Vagina (tissue), 2 donors: ENCODE measurements at places on chromosomes 16 and 17.

DNA sequence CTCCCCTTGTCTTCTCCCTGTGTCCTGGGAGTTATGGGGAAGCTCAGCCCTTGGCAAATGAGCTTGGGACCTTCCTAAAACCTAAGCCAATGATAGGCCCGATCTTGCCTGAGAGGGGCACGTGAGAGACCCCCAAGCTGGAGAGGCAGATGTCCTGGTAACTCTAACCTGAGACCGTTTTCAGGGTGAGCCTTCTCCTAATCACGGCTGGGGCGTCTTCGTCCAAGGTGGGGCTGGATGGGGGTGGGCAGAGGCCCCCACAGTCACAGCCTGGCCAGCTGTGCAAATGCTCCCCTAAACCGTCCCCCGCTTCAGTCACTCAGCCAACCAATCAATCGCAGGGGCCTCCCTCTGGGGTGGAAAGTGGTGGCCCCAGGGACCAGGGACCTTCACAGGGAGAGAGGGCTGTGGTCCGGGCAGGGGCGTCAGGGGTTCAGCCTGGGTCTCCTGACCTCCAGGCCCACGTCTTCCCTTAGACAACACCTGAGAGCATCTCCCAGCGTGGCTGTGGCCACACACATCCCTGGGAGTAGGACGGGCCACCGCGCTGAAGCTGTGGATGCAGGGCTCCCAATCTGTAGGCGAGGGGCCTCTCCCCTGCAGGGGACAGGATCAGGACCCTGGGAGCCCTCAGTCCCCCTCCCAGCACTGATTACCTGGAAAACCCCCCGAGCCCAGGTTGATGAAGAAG is 30.6 kb downstream of the ACTG1 start:
- DNase-seq = no peak

- DNase-seq = no peak
Measured at GRCh38 chr16:83110269-83110668, 483.5 kb downstream of the CDH13 start.

DNA sequence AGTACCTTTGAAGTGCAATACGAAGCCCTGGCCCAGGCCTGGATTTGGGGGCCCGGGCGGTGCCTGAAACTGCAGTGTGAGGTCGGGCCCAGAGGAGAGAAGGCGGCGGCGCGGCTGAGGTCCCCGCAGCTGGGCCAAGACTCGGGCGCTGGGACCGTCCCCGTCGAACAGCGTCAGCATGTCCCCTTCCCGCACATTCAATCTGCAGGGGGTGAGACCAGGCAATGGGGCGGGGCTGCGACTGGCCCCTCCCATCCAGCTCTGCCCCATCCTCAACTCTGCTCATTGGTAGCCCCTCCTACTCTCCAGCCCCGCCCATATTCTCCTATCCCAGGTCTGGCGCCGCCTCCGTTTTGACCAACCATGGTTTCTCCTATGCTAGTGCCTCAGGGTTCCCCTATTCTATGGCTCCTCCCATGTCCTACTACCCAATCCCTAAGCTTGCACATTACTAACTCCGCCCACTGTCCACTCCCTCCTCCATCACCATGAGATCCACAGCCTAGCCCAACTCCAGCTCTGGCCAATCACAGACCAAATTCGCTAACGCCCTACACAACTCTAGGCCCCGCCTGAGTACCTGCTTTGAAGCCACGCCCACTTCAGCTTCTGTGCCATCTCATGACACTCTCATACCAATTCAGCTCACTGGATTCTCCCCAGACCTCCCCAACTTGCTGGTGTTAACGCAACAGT is 14.4 kb upstream of the CDIPT start:
- DNase-seq = no peak

- DNase-seq = no peak
Measured at GRCh38 chr17:30275911-30276310, 15.8 kb downstream of the BLMH start.

DNA sequence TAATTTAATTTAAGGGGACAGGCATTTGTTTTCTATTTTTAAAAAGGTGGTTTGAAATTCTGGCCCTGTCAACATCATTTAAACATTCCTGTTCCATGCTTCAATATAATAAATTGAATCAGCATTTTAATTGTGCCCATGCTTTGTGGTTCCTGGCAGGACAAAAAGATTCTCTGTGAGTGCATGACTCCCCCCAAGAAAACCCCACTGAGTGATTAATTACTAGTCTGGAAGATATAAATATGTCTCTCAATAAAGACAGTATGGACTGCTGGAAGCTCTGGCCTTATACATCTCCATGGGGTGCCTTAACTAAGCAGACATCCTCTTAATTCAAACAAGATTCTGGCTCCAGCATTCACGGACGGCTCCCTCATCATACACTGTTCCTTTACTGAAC is 95.0 kb upstream of the PSMD7 start:
- DNase-seq = no peak

- no peak for DNase-seq
Measured at GRCh38 chr16:27414788-27415431, 12.9 kb downstream of the IL21R start.
